ENCODE measurements at places on chromosomes 2 and 18.

DNA sequence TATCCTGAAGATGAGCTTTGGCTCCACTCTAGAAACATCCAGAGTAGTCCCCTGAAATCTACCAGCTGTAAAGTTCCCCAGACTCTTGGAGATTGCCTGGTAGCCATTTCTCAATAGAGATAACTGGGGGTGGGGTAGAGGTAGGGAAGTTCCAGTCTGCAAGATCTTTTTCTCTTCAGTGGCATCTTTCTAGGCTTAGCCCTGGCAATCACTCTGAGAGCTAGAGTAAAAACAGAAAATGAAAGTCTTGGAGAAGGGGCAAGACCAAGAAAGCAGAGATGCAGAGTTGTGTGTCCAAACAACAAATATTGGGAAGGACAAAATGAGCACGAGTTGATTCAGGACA lies 41.8 kb upstream of the LCLAT1 start:
- peaks cover 26% of the 10 kb centered on the region for H3K27me3 ChIP-seq
- DNase-seq, result no peak
- no peaks in the 10 kb centered on the region for H3K36me3 ChIP-seq
- no peak overlapping the region for H3K27ac ChIP-seq
- no peak overlapping the region for H3K4me3 ChIP-seq

GRCh38 chr2:62287899-62288880 lies 92.3 kb downstream of the B3GNT2 start:
- H3K4me3 ChIP-seq, result no peak overlapping the region
- peaks cover 17% of the 10 kb centered on the region for H3K4me1 ChIP-seq
- no peaks in the 10 kb centered on the region for H3K27me3 ChIP-seq
- H3K27ac ChIP-seq, result no peak overlapping the region
- H3K36me3 ChIP-seq, result no peaks in the 10 kb centered on the region

DNA sequence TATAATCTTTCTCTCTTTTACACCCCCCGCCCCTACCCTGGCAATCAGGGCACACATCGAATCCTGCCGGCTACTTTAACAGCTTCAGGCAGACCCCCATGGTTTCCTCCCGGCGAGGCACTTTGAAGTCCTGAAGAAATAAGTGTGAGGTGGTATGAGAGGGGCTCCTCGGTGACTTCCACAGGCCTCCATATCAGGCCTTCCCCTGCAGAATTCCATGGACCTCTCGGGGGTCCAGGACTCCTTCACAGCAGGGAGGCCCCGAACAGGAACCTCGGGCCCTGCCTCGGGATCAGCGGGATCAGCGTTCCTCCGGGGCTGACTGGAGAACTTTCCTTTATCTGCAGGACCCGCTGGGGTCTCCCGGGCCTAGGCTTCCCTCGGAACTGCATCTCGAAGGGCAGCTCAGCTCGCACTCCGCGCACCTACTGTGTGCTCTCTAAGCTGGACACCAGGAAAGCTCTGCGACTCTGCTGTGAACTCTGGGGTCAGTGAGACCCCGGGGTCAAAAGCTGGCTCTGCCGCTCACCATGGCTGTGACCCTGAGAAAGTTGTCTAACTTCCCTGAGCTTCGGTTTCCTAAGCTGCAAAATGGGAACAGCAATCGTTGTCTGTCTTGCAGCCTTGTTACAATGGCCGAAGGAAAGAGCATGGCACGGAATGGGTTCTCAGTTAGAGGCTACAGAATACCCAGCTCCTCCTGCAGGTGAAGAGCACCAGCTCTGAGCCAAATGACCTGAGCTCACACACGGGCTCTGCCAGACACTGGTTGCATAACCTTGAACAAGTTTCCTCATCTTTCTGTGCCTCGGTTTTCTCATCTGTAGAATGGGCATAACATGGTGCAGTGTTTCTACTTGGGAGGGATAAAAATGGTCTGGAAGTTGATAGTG lies 97.4 kb upstream of the ID2 start:
- no peak overlapping the region for H3K27ac ChIP-seq
- H3K4me3 ChIP-seq, result no peak overlapping the region
- no peak for DNase-seq

GRCh38 chr18:65995206-65995605 lies 244.4 kb downstream of the CDH7 start:
- H3K36me3 ChIP-seq, result no peaks in the 10 kb centered on the region
- no peaks in the 10 kb centered on the region for H3K4me1 ChIP-seq
- no peak overlapping the region for H3K4me3 ChIP-seq
- H3K27me3 ChIP-seq, result no peaks in the 10 kb centered on the region
- no peak overlapping the region for H3K27ac ChIP-seq

GRCh38 chr2:226860087-226860486 lies 24.2 kb downstream of the RHBDD1 start:
- no peak overlapping the region for H3K4me3 ChIP-seq
- H3K27me3 ChIP-seq, result no peaks in the 10 kb centered on the region
- no peak overlapping the region for H3K27ac ChIP-seq

DNA sequence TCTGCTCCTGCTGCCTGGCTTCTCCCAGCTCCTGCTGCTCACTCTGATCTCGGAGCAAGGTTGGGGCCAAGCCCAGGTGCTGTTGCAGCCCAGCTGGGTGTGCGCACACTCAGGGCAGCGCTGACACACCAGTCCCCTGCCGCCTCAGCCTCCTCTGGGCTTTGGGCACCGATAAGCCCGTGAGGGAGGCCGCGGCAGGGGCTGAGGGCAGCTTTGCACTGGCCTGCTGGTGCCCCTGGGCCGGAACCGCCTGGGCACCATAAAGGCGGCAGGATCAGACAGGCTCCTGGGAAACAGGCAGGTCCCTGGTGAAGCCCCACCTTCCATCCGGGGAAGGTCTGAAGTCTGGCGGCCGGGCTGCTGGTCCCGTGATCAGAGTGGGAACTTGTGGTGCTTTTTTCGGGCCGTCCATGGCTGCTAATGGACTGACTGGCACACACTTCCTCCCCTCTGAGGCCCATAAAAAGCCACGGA lies 14.1 kb upstream of the EML6 start:
- H3K27ac ChIP-seq, result no peak overlapping the region
- H3K36me3 ChIP-seq, result no peaks in the 10 kb centered on the region
- H3K4me1 ChIP-seq, result peaks cover 31% of the 10 kb centered on the region
- no peak overlapping the region for H3K4me3 ChIP-seq

DNA sequence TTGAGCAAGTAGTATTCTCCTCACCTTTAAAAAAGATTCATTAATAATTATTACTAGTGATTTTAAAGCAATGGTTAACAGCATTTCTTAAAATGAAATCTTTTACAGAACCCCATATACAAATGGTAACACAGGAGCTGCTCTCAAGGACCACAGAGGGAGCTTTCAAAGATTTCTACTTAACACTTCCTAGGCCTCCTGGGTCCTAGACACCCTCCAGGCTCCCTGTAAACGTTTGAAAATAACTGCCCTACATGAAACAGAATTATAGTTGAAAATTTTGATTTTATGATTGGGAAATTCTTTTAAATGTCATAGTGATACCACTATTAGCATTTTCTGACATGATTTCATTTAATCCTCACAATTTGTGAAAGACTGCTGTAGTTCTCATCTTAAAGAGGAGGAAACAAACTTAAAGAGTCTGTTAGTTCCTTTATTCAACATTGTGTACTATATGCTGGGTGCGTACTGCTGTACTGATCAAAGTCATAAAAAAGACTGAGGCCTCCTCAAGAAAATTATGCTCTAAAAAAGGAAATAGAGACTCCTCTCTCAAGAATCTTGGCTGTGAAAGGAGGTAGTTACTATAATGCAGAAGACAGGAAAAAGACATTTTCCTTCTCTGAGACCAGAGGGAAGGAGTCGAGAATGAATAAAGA lies 10.6 kb downstream of the CUL3 start:
- no peak overlapping the region for H3K27ac ChIP-seq
- no peak overlapping the region for H3K4me3 ChIP-seq
- no peaks in the 10 kb centered on the region for H3K27me3 ChIP-seq
- no peaks in the 10 kb centered on the region for H3K36me3 ChIP-seq
- no peak for DNase-seq

DNA sequence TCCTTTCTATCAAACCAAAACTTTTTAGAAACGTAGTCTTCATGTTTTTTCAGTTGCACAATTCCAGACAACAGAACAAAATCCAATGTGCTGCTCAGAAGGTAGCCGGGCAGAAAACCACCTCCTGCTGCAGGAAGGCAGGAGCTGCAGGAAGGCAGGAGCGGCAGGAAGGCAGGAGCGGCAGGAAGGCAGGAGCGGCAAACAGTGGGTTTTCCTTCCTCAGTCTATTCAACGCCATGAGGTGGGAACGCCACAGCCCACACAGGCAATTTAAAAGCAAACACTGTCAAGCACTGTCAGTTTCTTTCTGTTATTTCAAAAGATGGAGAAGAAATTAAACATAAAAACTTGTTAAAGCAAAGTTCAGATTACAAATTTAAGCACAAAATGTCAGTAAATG lies 601.2 kb upstream of the SALL3 start:
- no peak overlapping the region for H3K4me3 ChIP-seq
- H3K36me3 ChIP-seq, result no peaks in the 10 kb centered on the region
- no peaks in the 10 kb centered on the region for H3K4me1 ChIP-seq

GRCh38 chr2:65931056-65931455 lies 498.7 kb upstream of the SPRED2 start:
- no peaks in the 10 kb centered on the region for H3K36me3 ChIP-seq
- H3K4me3 ChIP-seq, result no peak overlapping the region
- H3K4me1 ChIP-seq, result no peaks in the 10 kb centered on the region
- no peak overlapping the region for H3K27ac ChIP-seq
- DNase-seq, result no peak
- no peaks in the 10 kb centered on the region for H3K27me3 ChIP-seq

GRCh38 chr2:167147271-167147941 lies 259.1 kb downstream of the XIRP2 start:
- H3K27me3 ChIP-seq, result no peaks in the 10 kb centered on the region
- H3K36me3 ChIP-seq, result no peaks in the 10 kb centered on the region
- H3K27ac ChIP-seq, result no peak overlapping the region

GRCh38 chr2:239881031-239881471 lies 144.1 kb downstream of the NDUFA10 start:
- no peaks in the 10 kb centered on the region for H3K36me3 ChIP-seq
- H3K4me3 ChIP-seq, result no peak overlapping the region
- H3K27me3 ChIP-seq, result peaks cover 30% of the 10 kb centered on the region
- H3K27ac ChIP-seq, result no peak overlapping the region
- H3K4me1 ChIP-seq, result peaks cover 8% of the 10 kb centered on the region

- H3K4me1 ChIP-seq, result no peaks in the 10 kb centered on the region
- no peak overlapping the region for H3K4me3 ChIP-seq
- DNase-seq, result no peak
- no peak overlapping the region for H3K27ac ChIP-seq
Measured at GRCh38 chr2:110948027-110948674, 172.6 kb upstream of the BCL2L11 start.

DNA sequence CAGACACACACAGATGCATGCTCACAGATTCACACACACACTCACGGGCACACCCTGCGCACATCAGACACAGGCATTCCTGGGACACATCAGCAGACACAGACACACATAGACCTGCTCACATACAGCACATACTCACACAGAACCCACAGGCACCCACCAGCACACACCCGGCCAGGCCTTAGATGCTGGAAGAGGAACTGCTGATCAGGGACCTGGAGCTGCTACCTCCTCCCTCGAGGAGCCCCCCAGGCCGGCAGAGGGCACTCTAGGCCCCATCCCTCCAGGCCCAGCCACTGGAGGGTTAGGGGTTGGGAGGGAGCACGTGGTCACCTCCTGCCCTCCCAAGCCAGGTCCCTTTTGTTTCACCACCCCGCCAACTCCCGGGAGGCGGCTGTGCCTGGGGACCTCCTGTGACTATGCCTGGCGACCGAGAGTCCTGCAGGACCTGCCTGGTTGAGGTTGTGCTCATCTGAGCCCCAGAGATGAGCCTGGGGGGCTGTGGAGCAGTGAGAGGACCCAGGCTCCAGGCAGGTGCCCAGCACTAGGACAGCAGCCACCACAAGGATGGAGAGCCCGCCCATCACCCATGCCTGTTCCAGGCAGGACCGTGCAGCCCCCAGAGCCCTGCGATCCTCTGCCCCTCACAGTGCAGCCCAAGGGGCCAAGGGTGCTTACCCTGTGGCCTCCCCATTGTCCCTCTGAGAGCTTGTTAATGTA lies 21.0 kb upstream of the PTMA start:
- DNase-seq, result peak; percentile 81
- H3K4me1 ChIP-seq, result peaks cover 53% of the 10 kb centered on the region
- no peaks in the 10 kb centered on the region for H3K36me3 ChIP-seq
- H3K27me3 ChIP-seq, result peaks cover 4% of the 10 kb centered on the region
- H3K27ac ChIP-seq, result no peak overlapping the region

- DNase-seq, result peak; percentile 47
- no peak overlapping the region for H3K27ac ChIP-seq
- peaks cover 58% of the 10 kb centered on the region for H3K27me3 ChIP-seq
- peaks cover 43% of the 10 kb centered on the region for H3K4me1 ChIP-seq
- no peaks in the 10 kb centered on the region for H3K36me3 ChIP-seq
Measured at GRCh38 chr18:79588636-79589481, 90.7 kb upstream of the CTDP1 start.

DNA sequence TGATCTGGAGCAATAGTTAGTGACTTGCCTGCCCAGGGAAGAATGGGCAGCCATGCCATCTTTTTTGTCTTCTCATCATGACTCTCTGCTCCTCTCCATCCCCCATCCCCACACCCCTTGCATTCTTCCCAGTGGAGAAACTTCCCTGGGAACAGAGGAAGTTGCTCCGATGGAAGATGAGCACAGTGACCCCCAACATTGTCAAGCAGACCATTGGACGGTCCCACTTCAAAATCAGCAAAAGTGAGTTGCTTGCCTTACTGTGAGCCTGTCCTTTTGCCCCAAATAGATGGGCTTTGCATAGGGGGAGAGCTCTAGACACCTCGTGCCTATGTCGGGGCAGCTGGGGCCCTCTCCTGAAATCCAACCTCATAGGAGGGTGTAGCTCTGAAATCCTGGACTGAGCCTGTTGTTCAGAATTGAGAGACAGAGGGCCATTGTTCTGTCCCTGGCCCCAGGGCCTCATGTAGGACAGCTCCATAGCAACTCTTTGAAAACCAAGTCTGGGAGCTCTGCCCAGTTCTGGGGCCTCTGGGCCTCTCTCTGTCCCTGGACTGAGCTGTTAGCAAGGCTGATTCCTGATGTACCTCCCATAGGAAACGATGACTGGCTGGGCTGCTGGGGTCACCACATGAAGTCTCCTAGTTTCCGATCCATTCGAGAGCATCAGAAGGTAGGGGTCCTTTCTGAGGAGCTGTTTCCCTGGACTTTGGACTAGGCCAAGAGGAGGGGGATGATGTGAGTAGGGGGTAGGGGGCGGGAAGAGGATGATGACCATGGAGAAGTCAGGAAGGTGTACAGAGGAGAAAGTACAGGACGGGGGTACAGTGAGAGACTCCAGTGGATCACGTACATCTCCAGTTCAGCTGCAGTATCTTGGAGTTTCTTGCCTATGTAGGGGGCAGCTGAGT lies 35.2 kb downstream of the TTLL4 start:
- DNase-seq, result peak; percentile 99
- H3K36me3 ChIP-seq, result peaks cover 26% of the 10 kb centered on the region
- peak overlapping the region; percentile 95 for H3K27ac ChIP-seq
- no peaks in the 10 kb centered on the region for H3K27me3 ChIP-seq
- H3K4me1 ChIP-seq, result peaks cover 67% of the 10 kb centered on the region

GRCh38 chr2:200380833-200381542 lies 74.5 kb downstream of the SPATS2L start:
- DNase-seq, result no peak
- peaks cover 35% of the 10 kb centered on the region for H3K36me3 ChIP-seq
- no peak overlapping the region for H3K4me3 ChIP-seq
- H3K27ac ChIP-seq, result no peak overlapping the region
